ENCODE measurements at places on chromosomes 2 and 18.

DNA sequence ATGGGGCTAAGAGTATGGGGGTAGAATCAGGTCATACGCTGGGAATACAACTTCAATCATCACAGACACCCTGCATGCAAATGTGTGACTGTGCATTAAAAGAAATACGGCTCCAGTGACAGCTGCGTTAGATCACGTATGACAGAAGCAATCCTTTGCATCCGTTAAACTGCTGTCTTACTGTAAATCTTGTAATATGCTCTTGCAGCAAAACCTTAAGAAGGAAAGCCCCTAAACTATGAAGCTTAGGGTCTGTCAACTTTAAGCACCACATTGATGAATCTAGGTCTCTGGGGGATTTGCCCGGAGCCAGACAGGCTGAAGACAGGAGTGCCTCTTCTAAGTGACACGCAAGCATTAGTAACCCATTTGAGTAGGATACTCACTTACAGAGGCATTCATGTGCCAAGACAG, 84.7 kb upstream of the EML6 start:
- DNase-seq = no peak

GRCh38 chr2:75007819-75008218, 49.4 kb downstream of the POLE4 start:
- DNase-seq = no peak

DNA sequence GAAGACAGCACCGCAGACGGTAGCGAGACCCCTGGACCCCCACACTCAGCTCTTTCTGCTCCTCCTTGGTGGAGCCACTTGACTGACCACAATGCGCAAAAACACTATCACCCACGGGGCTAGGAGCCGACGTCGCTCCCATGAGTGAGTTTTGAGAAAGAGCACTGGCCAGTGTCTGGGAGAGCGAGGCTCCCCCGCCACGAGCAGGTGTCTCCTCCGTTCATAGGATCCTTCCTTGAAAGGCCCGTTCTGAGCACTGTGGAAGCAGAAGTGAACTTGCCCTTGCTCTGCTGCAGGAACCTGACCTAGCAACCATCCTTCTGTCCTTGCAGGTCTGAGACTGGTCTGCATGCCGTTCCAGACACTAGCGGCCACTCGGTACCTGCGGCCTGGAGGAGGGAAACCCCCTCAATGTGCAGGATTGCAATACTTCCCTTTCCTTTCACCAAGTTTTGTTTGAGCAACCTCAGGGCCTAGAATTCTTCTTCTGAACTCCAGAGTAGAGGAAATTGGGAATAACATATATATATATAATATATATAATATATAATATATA, 12.9 kb upstream of the ZNF516 start:
- no peak for DNase-seq

DNA sequence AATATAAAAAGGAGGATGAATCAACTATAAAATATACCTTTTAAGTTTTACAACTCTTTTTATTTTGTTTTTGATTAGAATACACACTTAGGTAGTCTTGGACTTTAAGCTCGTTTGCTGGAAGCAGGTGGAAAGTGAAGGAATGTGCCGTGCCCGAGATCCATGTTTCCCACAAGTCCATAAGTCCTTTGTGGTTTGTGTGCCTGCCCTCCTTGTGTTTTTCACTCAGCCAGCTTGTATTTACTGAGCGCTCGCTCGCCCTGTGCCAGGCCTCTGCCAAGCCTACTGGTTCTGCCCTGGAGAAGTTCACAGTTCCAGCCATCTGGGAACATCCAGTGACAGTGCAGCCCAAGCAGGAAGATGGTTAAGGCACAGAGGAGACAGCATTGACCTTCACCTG, 142.6 kb downstream of the MGAT5 start:
- DNase-seq = no peak

DNA sequence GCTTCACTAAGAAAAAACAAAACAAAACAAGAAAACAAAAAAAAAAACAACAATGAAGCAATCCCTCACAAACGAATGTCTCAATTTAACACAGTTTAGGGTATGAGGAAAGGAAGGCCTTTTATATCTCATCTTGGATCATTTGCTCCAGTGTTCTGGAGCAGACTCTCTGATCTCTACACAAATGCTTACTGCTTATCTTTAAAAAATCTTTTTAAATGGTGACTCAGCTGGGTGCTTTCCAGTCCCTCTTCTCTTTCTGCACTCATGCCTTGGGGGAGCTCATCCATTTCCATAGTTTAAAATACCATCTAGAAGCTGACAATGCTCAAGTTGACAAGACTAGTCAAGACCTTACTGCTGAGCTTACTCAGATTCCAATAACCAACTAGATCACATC, 56.2 kb downstream of the ETAA1 start:
- DNase-seq = no peak

- DNase-seq = no peak
Measured at GRCh38 chr2:160491911-160492371, 1.7 kb downstream of the RBMS1 start.

DNA sequence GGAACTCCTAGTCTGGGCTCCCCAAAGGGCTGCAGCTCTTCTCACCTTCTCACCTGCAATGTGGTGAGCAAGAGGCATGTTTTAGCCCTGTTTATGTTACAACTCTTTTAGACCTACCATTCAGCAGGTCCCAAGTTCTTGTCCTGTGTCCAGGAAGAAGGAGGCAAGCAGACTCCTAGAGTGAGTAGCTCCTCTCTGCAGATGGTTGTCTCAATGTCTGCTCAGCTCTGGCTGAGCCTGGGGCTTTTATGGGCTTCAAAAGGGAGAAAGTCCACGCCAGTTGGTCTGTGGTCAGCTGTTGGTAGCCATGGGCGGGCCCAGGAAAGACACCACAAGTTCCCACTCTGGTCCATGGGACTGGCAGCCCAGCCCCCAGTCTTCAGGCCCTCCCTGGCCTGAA, 148.1 kb upstream of the HS6ST1 start:
- DNase-seq = no peak

- no peak for DNase-seq
Measured at GRCh38 chr2:236731767-236732580, 162.3 kb downstream of the ACKR3 start.

All from activated CD8-positive, alpha-beta memory T cell treated with anti-CD3 and anti-CD28 coated beads for 48 hours (primary cell).